ENCODE measurements at places on chromosomes 11 and 22.
A peak's percentile ranks its signal among the peaks of the same experiment; 100 is the strongest.

GRCh38 chr11:47184711-47185304 lies 1.4 kb downstream of the PACSIN3 start:
- DNase-seq, result no peak

DNA sequence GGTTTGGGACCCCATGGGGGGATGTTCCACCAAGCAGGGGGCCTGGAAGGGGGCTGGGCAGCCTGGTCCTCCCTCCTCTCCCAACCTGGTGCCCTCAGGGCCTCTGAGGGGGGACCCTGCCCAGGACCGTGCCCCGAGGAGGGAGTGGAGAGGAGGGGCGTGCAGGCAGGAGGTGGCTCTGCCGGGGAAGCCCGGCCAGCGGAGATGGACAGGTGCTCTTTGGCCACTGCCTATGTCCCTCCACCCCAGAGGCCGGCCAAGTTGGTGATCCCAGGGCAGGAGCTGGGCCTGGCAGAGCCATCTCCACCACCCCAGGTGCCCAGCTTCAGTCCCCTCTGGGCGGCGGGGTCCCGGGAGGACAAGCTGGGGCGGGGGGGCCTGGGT lies 2.4 kb downstream of the MUC2 start:
- no peak for DNase-seq

DNA sequence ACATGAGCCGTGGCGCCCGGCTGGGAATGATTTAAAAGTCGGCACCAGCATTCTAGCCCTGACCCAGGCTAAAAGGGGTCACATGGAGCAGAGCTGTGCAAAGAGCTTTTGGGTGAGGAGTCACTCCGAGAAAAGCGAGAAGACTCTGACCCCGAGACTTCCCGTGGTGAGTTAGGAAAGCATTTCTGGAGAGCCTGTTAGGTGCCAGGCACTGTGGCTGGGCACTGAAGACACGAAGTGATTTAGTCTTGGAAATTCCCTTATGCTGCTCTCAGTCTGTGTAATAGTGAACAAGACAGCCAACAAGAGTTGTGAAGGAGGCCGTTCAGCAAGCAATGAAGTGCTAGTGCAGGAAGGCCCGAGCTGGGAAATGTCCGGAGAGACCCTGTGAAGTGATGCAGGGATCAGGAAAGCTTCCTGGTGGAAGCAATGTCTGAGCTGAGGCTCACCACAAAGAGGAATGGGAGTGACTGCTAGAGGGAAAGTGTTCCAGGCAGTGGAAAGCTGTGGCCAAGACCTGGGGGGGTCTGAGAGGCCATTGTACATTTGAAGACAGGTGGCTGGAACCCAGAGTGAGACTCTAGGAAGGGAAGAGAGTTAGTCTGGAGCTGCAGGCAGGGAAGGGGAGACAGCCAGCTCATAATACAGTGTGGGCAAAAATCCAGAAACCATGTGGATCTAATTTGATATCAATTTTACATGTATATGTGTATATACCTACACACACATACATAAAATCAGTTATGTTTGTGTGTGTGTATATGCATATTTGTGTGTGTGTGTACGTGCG lies 31.6 kb downstream of the MARK2 start:
- DNase-seq, result peak; percentile 28

DNA sequence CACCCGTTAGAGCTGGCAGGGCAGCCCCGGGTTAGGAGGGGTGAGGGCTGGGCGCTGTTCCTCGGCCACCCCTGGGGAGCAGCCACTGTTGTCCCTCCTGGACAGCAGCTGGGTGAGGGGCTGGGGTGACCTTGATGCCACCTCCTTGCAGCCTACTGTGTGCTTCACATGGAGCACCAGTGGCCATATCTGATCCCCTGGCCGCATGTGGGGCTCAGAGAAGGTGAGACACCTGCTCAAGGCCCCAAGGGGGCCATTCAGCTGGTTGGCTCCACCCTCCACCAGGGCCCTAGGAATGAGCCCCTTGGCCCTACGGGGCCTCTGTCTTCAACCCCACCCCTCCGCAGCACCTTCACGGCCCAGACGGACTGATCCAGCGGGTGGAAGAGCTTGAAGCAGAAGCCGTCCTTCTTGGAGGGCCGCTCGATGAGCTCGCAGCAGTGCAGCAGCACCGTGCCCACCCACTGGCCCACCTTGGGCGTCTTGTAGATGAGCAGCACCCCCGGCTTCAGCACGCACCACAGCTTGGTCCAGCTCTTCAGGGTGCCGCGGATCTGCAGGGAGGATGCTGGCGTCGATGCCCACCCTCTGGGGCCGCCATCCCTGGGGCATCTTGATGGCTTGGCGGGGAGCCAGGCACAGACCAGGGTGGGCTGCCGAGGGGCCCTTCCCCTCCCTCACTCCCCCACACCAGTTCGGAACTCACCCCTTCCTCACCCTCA lies 44.9 kb downstream of the OSBPL5 start:
- no peak for DNase-seq

DNA sequence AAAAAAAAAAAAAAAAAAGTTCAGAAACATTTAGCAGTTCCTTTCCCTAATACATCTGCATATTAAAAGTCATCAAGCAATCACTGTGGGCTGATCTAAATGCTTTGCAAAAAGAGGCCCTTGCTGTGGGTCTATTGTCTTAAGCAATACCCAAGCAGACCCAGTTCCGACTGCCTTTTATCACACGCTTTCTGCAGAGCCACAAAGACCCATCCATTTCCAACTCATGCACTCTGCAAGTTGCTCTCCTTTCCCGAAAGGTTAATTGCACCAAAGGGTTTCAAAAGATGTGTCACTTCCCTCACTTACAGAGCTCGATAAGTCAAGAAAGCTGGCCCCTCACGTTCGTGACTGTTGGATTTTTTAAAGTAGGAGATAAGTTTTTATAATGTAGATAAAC lies 138.9 kb downstream of the MPPED1 start:
- DNase-seq, result no peak

DNA sequence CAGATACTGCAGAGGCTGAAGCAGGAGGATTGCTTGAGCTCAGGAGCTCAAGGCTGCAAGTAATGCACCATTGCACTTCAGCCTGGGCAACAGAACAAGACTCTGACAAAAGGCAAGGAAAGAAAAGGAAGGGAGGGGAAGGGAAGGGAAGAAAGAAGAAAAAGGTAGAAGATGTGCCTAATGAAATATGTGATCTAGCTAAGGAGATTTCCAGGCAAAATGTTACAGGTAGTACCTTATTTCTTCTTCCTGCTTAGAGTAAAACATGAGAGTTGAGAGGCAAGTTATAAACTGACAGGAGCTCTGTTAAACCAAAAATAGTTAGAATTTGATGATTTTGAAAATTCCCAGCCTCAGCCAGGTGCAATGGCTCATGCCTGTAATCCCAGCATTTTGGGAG lies 4.7 kb upstream of the PELI3 start:
- no peak for DNase-seq

- no peak for DNase-seq
Observed at GRCh38 chr11:14587258-14587657, 56.3 kb upstream of the PDE3B start.

DNA sequence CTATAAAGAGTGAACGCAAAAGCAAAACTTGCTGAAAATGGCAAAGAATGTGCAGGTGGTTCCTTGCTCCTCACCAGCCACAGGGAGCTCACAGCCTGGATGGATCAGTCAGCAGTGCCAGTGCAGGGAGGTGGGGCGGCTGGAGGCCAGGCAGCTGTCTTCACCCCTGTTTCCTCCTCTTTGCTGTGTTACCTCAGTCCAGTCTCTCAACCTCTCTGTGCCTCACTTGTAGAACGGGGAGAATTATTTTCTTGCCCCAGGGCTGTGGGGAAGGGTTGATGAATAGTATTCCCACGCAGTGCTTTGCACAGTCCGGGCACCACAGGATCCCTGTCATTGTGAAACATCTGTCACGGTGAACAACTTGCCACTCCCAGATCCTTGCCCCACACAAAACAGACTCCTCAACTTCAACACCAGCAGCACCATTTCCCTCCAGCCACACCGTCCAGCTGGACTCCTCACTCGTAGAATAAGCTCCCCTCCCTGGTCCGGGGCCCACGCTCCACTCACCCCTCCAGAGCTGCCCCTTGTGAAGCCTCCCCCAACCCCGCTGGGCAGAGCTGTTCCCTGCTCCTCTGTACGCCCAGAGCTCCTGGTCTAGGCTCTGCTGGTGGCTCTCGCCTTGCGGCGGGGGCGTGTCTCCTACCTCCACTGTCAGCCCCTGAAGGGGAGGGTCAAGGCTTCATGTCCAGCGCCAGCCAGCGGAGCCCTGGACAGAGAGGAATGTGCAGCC lies 27.7 kb downstream of the MPPED1 start:
- DNase-seq, result no peak

All from IMR-90 (cell line).